ENCODE measurements at places on chromosomes 7 and 10.

DNA sequence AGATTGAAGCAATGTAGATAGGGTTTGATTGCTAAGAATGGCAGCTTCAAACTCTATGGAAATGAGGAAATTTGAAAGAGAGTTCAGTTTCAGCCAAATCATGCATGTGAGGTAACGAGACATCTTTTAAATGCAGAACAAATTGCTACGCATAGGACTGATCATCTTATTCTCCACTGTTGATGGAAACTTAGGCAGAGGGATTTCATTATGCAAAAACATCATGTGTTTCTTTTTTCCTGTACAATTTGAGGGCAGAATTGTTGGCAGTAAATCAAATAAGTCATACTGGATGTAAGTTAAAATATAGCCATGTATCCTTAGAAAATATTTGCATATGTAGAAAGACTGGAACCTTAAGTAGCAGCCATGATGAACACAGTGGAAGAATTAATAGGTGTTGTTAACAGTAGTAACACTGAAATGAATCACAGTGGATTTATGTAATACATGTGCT lies 327.4 kb downstream of the CDK14 start:
- no peak for DNase-seq

DNA sequence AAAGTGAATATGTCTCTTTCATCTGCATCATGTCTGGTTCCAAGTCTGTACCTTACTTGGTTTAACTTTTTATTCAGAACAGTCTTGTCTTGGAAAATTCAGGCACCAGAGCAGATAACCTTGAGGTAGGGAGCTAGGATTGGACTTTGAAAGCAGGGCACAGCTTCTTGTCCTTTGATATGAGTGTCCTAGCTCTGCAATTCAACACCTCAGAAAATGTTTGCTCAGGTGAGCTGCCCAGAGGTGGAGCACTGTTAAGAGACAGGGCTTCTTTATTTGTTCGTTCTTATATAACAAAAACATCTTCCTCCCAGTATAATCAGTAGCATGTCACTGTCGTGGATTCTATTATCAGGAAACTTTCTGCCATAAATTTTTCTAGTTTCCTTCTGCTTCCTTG lies 118.3 kb downstream of the LRRC4 start:
- DNase-seq, result peak; percentile 71

- DNase-seq, result no peak
Measured at GRCh38 chr7:122094549-122094948, 49.5 kb downstream of the AASS start.

- no peak for DNase-seq
Measured at GRCh38 chr7:110790992-110791391, 299.9 kb upstream of the LRRN3 start.

DNA sequence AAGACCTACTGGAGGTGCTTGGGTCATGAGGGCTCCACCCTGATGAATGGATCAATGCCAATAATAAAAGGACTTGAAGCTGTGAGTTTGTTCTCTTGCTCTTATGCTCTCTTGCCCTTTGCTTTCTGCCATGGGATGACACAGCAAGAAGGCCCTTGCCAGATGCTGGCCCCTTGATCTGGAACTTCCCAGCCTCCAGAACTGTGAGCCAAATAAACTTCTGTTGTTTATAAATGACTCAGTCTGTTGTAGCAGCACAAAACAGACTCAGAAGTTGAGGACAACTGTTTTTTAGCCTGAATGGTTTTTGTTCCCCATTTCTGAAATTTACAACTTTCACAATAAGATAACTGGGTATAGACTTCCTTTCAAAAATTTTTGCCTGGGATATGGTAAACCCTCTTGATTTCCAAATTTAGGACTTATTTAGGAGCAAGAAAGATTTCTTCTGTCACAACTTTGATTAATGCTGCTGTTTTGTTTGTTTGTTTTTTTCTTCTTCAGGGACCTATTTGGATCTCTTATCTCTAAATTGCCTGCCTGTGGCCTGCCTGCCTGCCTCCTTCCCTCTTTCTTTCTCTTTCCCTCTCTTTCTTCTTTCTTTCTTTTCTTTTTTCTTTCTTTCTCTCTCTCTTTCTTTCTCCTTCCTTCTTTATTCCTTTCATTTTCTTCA lies 12.1 kb downstream of the ENTPD1 start:
- no peak for DNase-seq

GRCh38 chr7:148058092-148058491 lies 532.5 kb upstream of the C7orf33 start:
- peak; percentile 93 for DNase-seq

- DNase-seq, result no peak
Measured at GRCh38 chr10:24694086-24694485, 29.6 kb downstream of the ARHGAP21 start.

DNA sequence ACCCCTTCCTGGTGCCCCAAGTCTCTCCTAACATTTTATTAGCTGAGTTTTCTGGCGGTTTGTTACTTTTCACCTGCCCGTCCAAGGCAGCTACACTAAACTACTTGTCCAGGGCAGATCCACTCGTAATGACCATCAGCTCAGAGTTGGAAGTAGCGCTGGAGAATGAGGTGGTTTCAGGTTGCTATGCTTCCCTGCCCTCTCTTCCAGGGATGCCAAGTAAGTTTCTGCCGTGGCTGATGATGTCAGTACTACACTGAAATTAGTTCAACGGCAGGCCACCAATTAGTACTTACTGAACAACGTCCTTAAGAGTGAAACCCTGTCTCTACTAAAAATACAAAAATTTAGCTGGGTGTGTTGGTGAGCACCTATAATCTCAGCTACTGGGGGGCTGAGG lies 55.2 kb downstream of the DIP2C start:
- no peak for DNase-seq

DNA sequence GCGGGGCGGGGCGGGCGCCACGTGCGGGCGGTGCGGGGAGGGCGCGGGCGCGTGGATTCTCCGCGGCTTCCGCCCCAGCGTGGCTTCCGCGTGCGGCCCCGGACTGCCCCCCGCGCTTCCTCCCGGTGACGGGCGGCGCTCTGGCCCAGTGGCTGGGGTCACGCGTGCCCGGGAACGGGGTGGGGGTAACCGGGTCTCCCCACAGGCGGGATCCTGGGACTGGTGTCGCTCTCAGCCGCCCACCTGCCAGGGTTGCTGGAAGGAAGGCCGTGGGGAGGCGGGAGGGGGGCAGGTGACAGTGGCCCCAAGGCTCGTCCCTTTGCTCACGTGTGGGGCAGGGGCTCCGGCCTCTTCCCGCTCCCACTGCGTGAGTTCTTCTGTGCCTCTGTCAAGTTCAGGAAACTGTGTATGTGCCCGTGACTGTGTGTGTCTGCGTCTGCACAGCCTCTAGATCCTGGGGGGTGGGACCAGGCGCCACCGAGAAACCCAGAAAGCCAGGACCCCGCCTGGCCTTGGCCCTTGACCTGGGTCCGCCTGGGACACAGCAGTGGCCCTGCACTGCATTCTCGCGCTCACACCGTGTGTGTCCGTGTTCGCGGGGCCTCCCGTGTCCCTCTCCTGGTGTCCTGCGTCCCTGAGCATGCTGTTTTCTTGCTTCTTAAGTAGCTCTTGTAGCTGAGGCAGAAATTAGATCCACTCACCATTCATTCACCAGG lies 919 bp downstream of the MAFK start:
- DNase-seq, result peak; percentile 6

- no peak for DNase-seq
Measured at GRCh38 chr10:129924375-129925085, 39.5 kb downstream of the EBF3 start.

DNA sequence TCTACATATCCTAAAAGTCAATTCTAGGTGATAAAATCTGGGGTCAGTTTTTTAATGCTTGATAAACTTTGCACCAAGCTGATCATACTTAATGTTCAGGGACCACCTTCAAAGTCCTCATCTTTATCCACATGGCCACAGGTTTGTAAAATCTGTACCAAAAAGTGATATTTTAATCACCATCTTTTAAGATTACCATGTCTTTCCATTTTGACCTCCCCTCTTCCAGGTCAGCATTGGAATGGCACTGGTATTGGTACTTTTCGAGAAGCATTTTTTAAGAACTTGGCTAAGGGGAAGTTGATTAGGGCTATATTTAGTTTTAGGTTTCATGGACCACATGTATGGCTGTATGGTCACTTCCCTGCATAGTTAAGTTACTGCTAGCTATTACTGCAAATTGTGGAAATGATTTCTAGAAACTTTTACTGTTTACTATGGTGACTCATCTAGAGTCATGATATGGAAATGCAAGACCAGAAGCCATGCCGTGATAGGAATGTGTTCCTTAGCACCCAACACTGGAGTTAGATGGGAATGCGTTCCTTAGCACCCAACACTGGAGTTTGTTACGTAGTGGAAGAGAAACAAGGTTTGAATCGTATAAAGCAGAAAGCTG lies 50.8 kb upstream of the ABLIM1 start:
- DNase-seq, result no peak

DNA sequence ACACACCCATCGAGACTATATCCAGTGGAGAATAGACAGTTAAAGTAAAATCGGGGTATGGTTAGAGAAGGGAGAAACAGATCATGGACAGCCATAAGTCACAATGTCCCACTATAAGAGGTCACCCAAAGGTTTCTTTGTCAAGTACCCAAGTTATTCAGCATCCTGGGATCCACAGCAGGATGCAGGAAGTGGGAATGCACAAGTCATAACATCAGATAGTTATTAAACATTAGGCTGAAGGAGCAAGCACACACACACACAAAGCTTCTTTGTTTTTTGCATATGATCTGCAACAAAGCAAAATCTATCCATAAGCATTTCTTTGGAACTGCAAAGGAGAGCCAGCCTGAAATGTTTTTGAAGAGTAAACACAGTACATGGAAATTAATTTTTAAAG lies 111.6 kb downstream of the NOC3L start:
- no peak for DNase-seq

- no peak for DNase-seq
Measured at GRCh38 chr7:156577645-156578577, 62.7 kb upstream of the RNF32 start.

GRCh38 chr10:62037890-62038608 lies 136.6 kb downstream of the ARID5B start:
- no peak for DNase-seq

- no peak for DNase-seq
Measured at GRCh38 chr7:89451911-89452310, 656.4 kb upstream of the TEX47 start.

DNA sequence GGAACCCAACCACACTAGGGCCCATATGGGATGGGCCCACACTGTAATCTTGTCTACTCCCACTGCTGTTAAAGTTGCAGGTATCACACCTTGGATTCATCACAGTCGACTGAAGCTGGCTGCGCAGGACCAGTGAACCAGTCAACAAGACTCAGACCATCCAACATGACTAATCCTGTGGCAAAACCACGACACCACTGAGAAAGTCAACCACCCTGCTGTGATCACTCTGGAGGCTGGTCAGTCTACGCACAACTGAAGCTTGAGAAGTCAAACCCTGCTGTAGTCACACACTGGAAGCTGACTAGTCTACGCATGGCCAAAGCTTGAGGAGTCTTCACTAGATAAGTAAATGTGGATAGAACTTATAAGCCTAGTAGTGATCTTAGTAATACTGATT lies 9.6 kb upstream of the CYREN start:
- DNase-seq, result no peak

GRCh38 chr10:80356989-80357850 lies 639 bp downstream of the DYDC2 start:
- peak; percentile 33 for DNase-seq

- DNase-seq, result no peak
Measured at GRCh38 chr10:69786791-69787190, 14.9 kb upstream of the COL13A1 start.

GRCh38 chr7:18337048-18337809 lies 158.3 kb upstream of the HDAC9 start:
- DNase-seq, result no peak

DNA sequence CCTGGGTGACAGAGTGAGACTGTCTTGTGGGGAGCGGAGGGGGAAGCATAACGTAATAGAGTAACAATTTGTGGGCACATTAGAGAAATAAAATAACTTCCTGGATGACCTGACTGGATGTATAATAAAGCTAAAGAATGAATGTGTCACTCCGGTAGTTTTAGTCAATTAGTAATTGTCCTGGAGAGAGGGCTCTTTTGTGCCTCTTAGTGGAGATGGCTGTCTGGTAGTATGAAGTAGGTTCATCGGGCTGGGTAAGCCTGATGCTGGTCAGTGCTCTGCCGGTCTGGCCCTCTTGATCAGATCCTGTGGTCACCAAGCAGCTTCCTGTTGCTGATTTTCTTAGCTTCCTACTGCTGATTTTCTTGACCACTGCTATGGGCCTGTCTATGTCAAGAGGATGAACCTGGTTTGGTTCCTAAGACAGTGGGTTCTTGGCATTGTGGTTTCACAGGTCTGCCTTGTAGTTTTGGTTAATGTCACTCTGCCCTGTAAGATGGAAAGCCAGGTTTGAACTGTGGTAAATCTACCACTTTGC lies 34.1 kb downstream of the ZRANB1 start:
- no peak for DNase-seq

GRCh38 chr10:3363311-3364045 lies 190.9 kb upstream of the PITRM1 start:
- no peak for DNase-seq

GRCh38 chr7:150325110-150325611 lies 1.8 kb upstream of the ACTR3C start:
- no peak for DNase-seq

- DNase-seq, result no peak
Measured at GRCh38 chr10:122707535-122707934, 7.9 kb upstream of the C10orf120 start.

- DNase-seq, result no peak
Measured at GRCh38 chr7:80434047-80434446, 77.8 kb downstream of the GNAT3 start.

DNA sequence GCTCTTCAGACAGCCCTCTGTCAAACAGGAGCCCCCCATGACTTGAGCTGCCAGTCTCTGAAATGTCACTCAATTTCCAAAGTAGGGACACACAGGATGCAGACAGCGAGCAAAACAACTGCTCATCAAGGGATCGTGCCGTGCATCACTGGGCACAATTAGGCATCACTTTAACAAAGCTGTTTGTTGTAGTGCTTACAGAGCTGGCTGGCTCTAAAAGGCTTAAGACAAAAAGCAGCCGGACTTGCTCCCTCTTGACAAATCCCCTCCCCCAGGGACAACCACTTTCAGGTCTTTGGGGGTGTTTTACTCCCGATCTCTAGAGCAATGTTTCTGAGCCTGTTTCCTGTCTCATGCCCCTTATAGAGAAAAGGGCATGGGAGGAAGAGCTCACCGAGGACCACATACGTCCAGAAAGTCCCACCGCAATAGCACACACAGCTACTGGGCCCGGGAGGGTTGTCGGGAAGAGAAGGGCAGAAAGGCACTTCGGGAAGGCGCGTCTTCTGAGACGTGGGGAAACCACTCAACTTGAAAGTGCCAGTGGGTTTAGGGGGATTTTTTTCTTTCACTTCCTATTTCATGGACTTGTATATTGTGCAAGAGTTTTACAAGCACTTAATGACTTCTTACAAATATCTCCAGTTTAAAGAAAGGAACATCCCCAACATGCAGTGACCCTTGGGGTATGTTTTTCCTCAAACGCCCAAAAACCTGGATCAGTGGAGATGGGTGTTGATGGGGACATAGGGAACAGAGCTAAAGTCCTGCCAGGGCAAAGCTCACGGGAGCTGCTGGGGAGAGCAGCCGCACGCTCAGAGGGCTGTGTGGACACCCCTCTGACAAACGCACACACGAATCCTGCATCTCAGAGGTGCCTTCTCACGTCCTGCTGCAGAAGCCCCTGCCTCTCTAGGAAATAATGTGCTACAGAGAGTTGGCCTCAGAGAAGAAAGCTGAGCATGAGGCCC lies 27.1 kb downstream of the LRRC20 start:
- DNase-seq, result no peak

- DNase-seq, result no peak
Measured at GRCh38 chr7:9181356-9181755, 747.9 kb downstream of the NXPH1 start.

Measured in NCI-H2029 treated with DMSO at 0.1 percent for 48 hours (cell line).